Activated naive CD4-positive, alpha-beta T cell treated with anti-CD3 and anti-CD28 coated beads, Interleukin-2, amount 10 ng/mL, durations not matched to agents 5 hours and 36 hours (primary cell): ENCODE measurements at places on chromosomes 2 and 18. TPM values are rescaled to one million over a fixed set of nuclear protein-coding genes. Genes with fewer than 3 reads are reported as not detected.

The EFEMP1 gene
- total RNA-seq, result not detected

The DSG2 gene
- 0.50 TPM for total RNA-seq

The ABCB11 gene
- total RNA-seq, result not detected

The ST6GAL2 gene
- total RNA-seq, result not detected

The SPATA3 gene
- total RNA-seq, result not detected
